D721Med (cell line): ENCODE measurements at places on chromosomes 16 and 17.

DNA sequence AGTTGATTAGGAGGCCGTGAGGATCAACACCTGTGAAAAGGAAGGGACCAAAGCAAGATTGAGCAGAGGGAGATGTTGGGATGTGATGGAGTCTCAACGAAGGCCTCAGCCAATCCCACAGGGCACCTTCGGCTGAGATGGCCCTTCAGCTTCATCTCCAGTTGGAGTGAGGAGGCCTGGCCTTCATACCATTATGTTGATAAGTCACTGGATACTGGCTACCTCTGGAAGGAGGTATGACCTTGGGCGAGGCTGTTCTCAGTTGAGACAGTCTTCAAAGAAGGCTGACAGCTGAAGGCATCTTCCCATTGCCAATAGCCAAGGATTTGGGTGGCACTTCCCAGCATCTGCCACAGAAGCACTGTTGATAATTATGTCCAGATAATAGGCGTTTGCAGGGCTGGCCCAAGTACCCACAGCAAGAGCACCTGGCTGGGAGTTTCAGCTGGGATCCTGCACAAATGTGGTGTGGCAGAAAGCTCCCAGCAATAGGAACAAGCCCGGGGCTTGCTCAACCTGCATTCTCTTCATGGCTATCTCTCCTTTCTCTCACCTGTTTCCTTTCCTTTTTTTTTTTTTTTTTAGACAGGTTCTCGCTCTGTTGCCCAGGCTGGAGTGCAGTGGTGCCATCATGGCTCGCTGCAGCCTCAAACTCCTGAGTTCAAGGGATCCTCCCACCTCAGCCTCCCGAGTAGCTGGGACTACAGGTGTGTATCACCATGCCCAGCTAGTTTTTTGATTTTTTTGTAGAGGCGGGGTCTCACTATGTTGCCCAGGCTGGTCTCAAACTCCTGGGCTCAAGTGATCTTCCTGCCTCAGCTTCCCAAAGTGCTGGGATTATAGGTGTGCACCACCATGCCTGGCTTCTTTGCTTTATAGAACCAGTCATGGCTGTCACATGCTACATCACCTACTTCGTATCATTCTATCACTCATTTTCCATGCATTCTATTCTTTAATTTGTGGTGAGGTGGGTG is 18.2 kb upstream of the MAP3K14 start:
- no peak for DNase-seq

DNA sequence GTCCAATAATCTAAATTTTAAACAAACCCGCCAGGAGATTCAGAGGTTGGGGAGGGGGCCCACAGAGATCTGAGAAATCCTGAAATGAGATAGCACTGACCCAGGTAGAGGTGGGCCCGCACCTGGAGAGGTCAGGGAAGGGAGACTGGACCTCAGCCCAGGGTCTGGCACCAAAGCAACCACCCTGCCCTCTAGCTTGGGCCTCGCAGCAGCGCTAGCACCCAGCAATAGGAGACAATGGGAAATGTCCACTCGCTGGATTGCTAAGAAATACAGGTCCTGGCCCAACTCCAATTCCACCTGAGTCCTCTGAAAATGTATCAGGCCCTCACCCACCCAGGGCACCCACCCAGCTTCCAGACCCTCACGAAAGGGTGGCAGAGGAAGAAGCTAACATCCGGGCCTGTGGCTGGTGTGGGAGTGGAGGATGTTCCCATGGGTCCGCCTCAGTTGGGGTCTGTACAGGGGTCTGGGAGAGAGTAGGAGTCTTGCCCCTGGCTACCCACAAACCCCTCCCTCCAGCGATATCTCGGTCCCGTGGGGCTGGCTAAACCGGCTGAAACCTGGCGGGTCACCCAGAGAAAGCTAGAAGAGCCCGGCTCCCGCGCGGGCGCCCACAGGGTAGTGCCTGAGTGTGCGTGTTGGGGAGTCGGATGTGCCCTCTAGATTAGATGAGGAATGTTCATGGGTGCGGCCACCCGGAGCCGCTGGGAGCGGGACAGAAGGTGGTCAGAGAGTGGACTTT is 1.1 kb downstream of the PLLP start:
- no peak for DNase-seq

- DNase-seq: no peak
Measured at GRCh38 chr16:88550246-88550661, 19.9 kb upstream of the ZC3H18 start.

- DNase-seq: no peak
Measured at GRCh38 chr17:73363442-73364154, 51.8 kb upstream of the CDC42EP4 start.

GRCh38 chr16:3769942-3770341 is 52.6 kb upstream of the TRAP1 start:
- DNase-seq: no peak

- DNase-seq: peak; percentile 34
Measured at GRCh38 chr16:55508941-55509931, at the start of gene LPCAT2. Gene LPCAT2, plus strand, starts transcription at chr16:55509072. Its CDS starts 110 bp downstream, at chr16:55509182.

- DNase-seq: no peak
Measured at GRCh38 chr16:49727611-49728010, 128.3 kb downstream of the ZNF423 start.

- no peak for DNase-seq
Measured at GRCh38 chr16:17072104-17072503, 398.7 kb downstream of the XYLT1 start.

DNA sequence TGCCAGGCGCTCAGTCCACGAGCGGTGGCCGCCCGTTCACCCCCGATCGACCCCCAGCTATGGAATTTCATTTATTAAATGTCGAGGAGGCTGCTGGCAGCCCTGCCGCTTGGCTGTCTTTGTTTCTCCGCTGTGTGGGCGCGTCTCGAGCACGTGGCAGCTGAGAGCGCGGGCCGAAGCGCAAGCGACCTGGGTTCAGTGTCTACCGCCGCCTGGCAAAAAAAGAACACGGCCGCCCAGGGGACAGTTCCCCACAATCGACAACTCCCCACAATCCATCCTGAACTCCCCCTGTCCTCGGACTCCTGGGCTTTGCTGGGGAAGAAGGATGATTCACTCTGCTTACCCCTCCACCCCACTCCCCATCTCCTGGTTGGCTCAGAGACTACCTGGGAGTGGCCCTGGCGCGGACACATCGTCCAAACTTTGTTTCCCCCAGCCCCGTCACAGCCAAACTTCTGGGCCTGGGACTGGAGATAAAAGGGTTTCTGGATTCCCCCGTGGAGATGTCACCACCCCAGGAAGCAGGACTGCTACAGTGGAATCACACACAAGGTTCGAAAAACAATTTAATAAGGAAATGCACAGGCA is 1.7 kb upstream of the ANKRD13B start:
- DNase-seq: no peak

GRCh38 chr16:23650674-23651416 is 9.6 kb downstream of the DCTN5 start:
- no peak for DNase-seq

DNA sequence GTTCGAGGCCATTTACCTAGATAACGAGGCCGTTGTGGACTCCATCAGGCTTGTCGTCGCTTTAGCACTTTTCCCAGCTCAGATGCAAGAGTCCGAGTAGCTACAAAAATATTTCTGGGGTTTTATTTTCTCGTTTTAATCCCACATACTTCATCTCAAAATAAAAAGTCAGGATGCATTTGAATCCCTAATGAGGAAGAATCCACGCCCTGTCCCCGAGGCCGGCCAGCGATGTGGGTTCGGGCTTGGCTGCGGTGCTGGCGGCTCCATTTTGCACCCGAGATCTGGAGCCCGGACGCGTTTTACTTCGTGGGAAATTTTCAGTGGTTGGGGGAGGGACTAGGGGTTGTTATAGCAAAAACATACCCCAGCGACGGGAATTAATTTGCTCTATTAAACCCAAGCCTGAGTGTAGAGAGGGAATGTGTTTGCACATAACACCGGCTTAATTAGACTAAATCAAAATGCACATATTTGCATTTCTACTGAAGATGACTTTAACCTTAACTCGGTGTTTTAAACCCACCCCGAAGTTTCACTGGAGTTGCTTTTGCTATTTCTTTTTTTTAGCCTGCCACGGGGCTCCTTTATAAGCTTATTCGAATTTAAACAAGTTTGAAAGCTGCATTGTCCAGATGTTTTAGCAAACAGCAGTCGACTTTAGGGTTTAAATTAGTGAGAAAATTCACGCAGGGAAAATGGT is 4.8 kb downstream of the IRX5 start:
- no peak for DNase-seq

DNA sequence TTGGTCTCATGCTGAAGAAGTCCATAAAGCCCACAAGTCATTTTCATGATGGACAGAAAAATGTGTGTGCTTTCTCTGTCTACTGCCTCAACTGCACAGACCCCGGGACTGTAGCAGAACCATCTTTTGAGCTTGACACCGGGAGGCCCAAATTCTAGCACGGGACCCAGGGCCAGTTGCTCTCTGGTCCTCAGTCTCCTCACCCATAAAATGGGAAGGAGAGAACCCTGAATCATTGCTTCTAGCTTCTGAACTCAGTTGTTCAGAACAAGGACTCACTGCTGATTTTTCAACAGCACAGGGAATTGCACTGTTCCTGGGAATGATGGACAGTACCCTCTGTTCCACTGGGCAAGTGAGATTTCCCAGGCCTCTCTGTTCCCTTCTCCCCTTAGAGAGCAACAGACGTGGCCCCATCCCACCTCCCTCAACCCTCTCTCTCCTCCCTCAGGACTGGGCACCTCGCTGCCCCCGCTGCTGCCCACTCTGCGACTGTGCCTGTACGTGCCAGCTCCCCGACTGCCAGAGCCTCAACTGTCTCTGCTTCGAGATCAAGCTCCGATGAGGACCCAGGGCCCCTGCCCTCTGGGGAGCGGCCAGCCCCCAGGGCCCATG is 2.2 kb upstream of the ALDOA start:
- DNase-seq: no peak

DNA sequence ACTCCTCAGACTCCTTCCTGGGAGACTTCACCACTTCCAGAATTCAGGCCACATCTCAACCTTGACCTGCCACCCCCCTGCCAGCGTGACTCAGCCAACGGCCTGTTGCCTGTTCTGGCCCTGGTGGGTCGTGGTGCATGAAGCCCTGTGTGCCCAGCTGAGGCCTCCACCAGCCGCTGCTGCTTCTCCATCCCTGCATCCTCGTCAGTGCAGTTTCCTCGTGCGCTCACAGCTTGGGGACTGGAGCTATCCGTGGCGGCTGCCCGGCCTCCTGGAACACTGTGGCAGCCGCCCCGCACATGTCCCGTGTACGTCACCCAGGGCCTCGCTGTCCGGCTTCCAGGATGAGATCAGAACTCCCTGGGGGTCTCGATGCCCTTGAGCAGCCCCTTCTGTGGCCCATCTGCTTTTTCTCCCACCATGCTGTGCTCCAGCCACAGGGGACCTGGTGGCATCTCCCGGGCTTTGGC is 8.0 kb upstream of the TEDC2 start:
- no peak for DNase-seq
